Bronchial smooth muscle cell (primary cell): ENCODE measurements at places on chromosomes 7 and 10. TPM values are rescaled to one million over a fixed set of nuclear protein-coding genes. Genes with fewer than 3 reads are reported as not detected.

Gene TDRD1
- 0.16 TPM in 1 of 2 replicates, not detected in the other for total RNA-seq

Gene ASZ1
- not detected in 2 replicates for total RNA-seq

Gene CPA2
- total RNA-seq, result under 0.01 TPM in 1 of 2 replicates, not detected in the other

Gene GATA3
- not detected in 2 replicates for total RNA-seq

Gene GJD4
- not detected in 2 replicates for total RNA-seq

Gene TEX47
- total RNA-seq, result not detected in 2 replicates

Gene NRP1
- 204 and 306 TPM in 2 replicates for total RNA-seq

Gene ADCYAP1R1
- not detected in 2 replicates for total RNA-seq

Gene HOXA5
- total RNA-seq, result 10.3 and 26.0 TPM in 2 replicates

Gene ADRB1
- total RNA-seq, result not detected in 2 replicates

Gene UROS
- total RNA-seq, result 38.1 and 69.2 TPM in 2 replicates

Gene ZPBP
- total RNA-seq, result not detected in 2 replicates

Gene EZH2
- 4.3 and 4.7 TPM in 2 replicates for total RNA-seq

Gene ZNF92
- total RNA-seq, result 2.7 and 4.3 TPM in 2 replicates

Gene TAS2R4
- total RNA-seq, result 0.79 and 1.3 TPM in 2 replicates

Gene CALHM3
- not detected in 2 replicates for total RNA-seq

Gene STEAP1B
- 13.8 and 21.0 TPM in 2 replicates for total RNA-seq

Gene TFR2
- total RNA-seq, result 0.26 TPM in 1 of 2 replicates, not detected in the other

Gene MAT1A
- total RNA-seq, result not detected in 2 replicates

Gene FXYD4
- not detected in 2 replicates for total RNA-seq

Gene HECW1
- total RNA-seq, result under 0.01 and 0.79 TPM in 2 replicates

Gene FKBP6
- total RNA-seq, result not detected in 2 replicates

Gene KCP
- 0.32 and 0.34 TPM in 2 replicates for total RNA-seq

Gene LLCFC1
- not detected in 2 replicates for total RNA-seq

Gene LBX1
- under 0.01 TPM in 1 of 2 replicates, not detected in the other for total RNA-seq

Gene UPK3BL1
- total RNA-seq, result 9.3 and 13.2 TPM in 2 replicates

Gene METTL27
- 8.3 and 11.8 TPM in 2 replicates for total RNA-seq

Gene TUBB8
- total RNA-seq, result not detected in 2 replicates

Gene BTBD16
- 0.16 TPM in 1 of 2 replicates, not detected in the other for total RNA-seq

Gene WDR86
- 0.95 and 3.8 TPM in 2 replicates for total RNA-seq

Gene TMEM196
- total RNA-seq, result not detected in 2 replicates

Gene HDAC9
- 2.1 and 3.5 TPM in 2 replicates for total RNA-seq

Gene ITGB8
- total RNA-seq, result 51.7 and 61.1 TPM in 2 replicates

Gene CLEC5A
- total RNA-seq, result not detected in 2 replicates

Gene CCDC172
- total RNA-seq, result not detected in 2 replicates

Gene RARRES2
- 2.4 and 11.5 TPM in 2 replicates for total RNA-seq
